ENCODE measurements at places on chromosomes 5 and 9.
A peak's percentile ranks its signal among the peaks of the same experiment; 100 is the strongest.

- H3K36me3 ChIP-seq = no peaks in the 10 kb centered on the region
- no peak overlapping the region for H3K4me3 ChIP-seq
- H3K27ac ChIP-seq = no peak overlapping the region
- ATAC-seq = no peak
- H3K27me3 ChIP-seq = no peaks in the 10 kb centered on the region
Observed at GRCh38 chr9:97415146-97415545, 3.2 kb downstream of the TDRD7 start.

- no peaks in the 10 kb centered on the region for H3K4me1 ChIP-seq
- H3K36me3 ChIP-seq = no peaks in the 10 kb centered on the region
- no peaks in the 10 kb centered on the region for H3K27me3 ChIP-seq
- no peak overlapping the region for H3K4me3 ChIP-seq
Observed at GRCh38 chr9:12065686-12066085, 627.5 kb upstream of the TYRP1 start.

GRCh38 chr5:96509316-96509715 lies 76.3 kb upstream of the PCSK1 start:
- H3K27ac ChIP-seq = no peak overlapping the region
- H3K4me1 ChIP-seq = no peaks in the 10 kb centered on the region
- H3K27me3 ChIP-seq = no peaks in the 10 kb centered on the region
- ATAC-seq = no peak

GRCh38 chr5:54753034-54753433 lies 232.4 kb downstream of the ESM1 start:
- no peak for ATAC-seq
- H3K4me3 ChIP-seq = no peak overlapping the region
- no peaks in the 10 kb centered on the region for H3K36me3 ChIP-seq
- H3K4me1 ChIP-seq = no peaks in the 10 kb centered on the region
- no peak overlapping the region for H3K27ac ChIP-seq

GRCh38 chr9:135850737-135851136 lies 56.6 kb downstream of the CAMSAP1 start:
- no peaks in the 10 kb centered on the region for H3K36me3 ChIP-seq
- no peak overlapping the region for H3K4me3 ChIP-seq
- no peaks in the 10 kb centered on the region for H3K27me3 ChIP-seq

- H3K27ac ChIP-seq = no peak overlapping the region
- no peak for ATAC-seq
- no peaks in the 10 kb centered on the region for H3K4me1 ChIP-seq
- H3K36me3 ChIP-seq = no peaks in the 10 kb centered on the region
- no peaks in the 10 kb centered on the region for H3K27me3 ChIP-seq
Observed at GRCh38 chr5:35867998-35868397, 11.3 kb downstream of the IL7R start.

DNA sequence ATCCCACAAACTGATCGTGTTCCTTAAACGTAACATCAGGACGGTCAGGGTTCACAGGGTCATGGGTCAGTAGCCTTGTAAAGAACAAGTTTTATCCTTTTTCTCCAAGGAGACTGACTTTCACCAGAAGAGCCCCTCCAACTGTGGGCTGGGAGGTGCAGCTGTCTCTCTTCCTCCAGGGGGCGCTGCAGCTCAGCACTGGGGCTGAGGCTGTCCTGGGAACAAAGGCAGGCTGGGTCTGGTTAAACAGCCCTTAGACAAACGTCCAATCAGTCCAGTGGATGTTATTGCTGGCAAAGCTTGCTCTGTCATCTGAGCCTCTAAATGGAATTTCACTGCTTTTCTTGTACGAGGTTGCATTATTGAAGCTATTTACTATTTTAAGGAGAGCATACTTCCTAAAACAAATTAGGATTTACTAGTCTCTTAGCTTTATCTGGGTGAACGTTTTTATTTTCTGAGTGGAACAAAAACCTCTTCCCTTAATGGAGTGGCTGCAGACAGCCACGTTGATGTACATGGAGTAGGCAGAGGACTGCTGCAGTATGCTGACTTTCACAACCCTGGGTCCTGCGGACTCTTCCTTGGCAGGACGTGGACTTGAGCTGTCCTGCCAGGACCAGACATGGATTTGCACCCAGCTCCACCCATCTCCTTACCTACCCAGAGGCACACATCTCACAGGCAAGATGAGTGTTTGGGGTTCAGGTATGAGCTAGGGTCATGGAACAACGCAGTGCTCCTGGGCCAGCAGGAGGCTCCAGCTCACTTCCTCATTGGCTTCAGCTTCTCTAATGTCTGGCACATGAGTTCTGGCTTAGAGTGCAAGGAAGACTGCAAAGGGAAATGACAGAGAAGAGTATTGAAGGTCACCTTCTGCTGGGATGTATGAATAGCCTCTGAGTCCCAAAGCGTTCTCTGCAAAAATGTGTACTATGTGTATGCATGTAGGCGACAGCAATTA lies 7.8 kb downstream of the EXOSC2 start:
- peak; percentile 93 for ATAC-seq
- H3K27ac ChIP-seq = peak overlapping the region; percentile 63
- no peaks in the 10 kb centered on the region for H3K27me3 ChIP-seq
- H3K36me3 ChIP-seq = peaks cover 95% of the 10 kb centered on the region
- H3K4me1 ChIP-seq = no peaks in the 10 kb centered on the region
- no peak overlapping the region for H3K4me3 ChIP-seq

DNA sequence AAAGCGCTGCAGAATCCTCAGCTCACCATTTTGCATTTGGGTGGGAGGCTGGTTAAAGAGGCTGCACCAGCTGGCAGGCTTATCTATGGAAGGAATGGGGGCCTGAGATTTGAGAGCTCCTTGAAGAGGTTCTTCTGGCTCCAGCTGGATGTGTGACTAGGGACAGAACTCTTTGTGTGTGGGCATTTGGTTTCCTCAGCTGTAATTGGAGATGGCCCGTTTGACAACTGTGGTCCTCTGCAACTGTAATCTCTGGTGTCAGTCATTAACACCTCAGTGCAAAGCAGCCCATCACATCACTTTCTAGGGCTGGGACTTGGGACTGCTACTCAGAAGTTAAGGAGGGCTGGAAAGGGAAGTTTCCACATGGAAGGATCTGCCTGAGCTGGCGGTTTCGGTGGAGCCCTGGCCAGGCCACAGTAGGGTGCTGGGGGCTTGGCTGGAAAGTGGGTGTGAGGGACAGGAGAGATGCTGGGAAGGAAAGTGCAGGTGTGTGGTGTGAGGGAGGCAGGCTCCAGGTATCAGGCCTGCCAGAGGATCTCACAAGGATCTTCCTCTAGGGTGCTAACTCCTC lies 193.8 kb downstream of the GADD45G start:
- no peaks in the 10 kb centered on the region for H3K4me1 ChIP-seq
- no peak for ATAC-seq
- H3K27me3 ChIP-seq = no peaks in the 10 kb centered on the region
- H3K36me3 ChIP-seq = no peaks in the 10 kb centered on the region

GRCh38 chr9:136082496-136083361 lies 12.4 kb downstream of the NACC2 start:
- H3K4me1 ChIP-seq = peaks cover 72% of the 10 kb centered on the region
- no peak overlapping the region for H3K4me3 ChIP-seq
- H3K27me3 ChIP-seq = no peaks in the 10 kb centered on the region
- H3K36me3 ChIP-seq = peaks cover 14% of the 10 kb centered on the region
- H3K27ac ChIP-seq = peak overlapping the region; percentile 81

DNA sequence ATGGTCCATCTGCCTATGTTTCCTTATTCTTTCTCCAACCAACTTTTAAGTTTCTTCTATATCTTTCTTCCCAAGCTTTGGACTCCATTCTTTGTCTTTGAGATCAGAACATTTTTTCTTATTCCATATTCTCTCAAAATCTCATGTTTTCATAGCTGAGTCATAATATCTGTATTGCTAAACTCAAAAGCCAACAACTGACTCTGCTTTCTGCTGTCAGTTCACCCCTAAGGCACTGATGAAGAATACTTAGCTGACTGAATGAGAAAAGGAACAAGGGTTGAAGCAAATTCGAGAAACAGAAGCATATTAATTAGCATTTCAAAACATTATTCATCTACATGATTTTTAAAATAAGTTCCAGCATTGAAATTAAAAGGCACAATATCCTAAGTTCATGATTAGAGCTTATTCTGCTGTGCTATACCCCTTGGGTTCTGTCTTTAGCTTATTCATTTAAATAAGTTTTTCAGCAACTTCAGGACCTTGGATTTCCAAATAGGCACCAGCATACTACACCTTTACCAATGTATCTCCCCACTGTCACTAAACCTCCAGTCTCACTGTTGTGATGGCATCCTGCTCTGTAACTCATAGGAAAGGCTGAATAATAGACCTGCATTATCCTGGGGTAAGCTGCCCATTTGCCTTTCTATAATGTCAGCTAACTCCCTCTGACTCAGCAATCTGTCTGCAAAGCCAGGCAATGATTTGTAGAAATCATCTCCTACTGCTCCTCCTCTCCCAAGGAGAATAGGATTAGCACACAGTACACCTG lies 49.9 kb upstream of the C5orf46 start:
- no peak overlapping the region for H3K27ac ChIP-seq
- no peaks in the 10 kb centered on the region for H3K4me1 ChIP-seq
- ATAC-seq = no peak

- no peaks in the 10 kb centered on the region for H3K4me1 ChIP-seq
- ATAC-seq = no peak
- H3K4me3 ChIP-seq = no peak overlapping the region
- no peaks in the 10 kb centered on the region for H3K36me3 ChIP-seq
- no peak overlapping the region for H3K27ac ChIP-seq
Observed at GRCh38 chr9:82466616-82467260, 478.2 kb downstream of the SPATA31D1 start.

GRCh38 chr9:129386812-129387177 lies 208.7 kb upstream of the IER5L start:
- no peaks in the 10 kb centered on the region for H3K36me3 ChIP-seq
- H3K4me1 ChIP-seq = peaks cover 13% of the 10 kb centered on the region
- H3K27ac ChIP-seq = no peak overlapping the region

DNA sequence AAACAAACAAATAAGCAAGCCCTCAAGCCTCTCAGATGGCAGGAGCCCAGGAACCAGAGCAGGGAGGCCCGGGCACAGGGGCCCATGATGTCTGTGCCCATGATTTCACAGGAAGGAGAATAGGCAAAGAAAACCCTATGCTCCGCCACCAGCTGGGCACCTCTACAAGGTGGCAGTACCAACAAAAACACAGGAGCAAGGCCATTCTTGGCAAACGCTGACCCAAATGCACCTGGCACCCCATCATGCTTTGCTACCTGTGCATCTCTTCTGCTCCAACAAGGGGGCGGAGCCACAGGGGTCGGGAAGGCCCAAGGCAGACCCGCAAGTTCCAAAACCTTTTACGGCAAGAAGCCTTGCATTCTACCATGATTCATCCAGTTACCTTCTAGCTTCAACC lies 3.1 kb downstream of the BRD3 start:
- peaks cover 3% of the 10 kb centered on the region for H3K27me3 ChIP-seq
- H3K36me3 ChIP-seq = no peaks in the 10 kb centered on the region
- no peak overlapping the region for H3K27ac ChIP-seq
- no peak for ATAC-seq
- H3K4me3 ChIP-seq = no peak overlapping the region

DNA sequence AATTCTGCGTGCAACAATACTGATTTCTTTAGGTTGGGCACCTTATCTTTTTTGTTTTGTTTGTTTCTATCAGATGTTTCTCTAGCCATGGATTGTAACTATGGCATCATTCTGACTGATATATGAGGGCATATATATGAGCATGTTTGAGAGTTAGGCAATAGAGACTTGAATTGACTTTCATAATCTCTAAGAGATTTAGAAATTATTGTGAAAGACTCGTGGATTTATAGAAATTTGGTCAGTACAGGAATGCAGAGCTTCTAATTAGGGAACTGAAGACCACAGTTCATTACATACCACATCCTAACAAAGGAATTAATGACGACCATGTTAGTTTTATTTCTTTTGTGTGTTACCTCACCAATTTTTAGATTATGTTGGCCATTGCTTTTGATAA lies 546.0 kb upstream of the GRAMD2B start:
- ATAC-seq = no peak
- H3K4me3 ChIP-seq = no peak overlapping the region
- no peak overlapping the region for H3K27ac ChIP-seq

- H3K27ac ChIP-seq = no peak overlapping the region
- H3K4me1 ChIP-seq = no peaks in the 10 kb centered on the region
- no peak for ATAC-seq
- H3K4me3 ChIP-seq = no peak overlapping the region
- H3K36me3 ChIP-seq = no peaks in the 10 kb centered on the region
Observed at GRCh38 chr9:17462869-17463464, 115.9 kb upstream of the SH3GL2 start.

GRCh38 chr5:96067894-96068614 lies 106.4 kb upstream of the ELL2 start:
- H3K4me1 ChIP-seq = peaks cover 28% of the 10 kb centered on the region
- no peaks in the 10 kb centered on the region for H3K27me3 ChIP-seq
- ATAC-seq = no peak
- H3K27ac ChIP-seq = no peak overlapping the region
- no peaks in the 10 kb centered on the region for H3K36me3 ChIP-seq

DNA sequence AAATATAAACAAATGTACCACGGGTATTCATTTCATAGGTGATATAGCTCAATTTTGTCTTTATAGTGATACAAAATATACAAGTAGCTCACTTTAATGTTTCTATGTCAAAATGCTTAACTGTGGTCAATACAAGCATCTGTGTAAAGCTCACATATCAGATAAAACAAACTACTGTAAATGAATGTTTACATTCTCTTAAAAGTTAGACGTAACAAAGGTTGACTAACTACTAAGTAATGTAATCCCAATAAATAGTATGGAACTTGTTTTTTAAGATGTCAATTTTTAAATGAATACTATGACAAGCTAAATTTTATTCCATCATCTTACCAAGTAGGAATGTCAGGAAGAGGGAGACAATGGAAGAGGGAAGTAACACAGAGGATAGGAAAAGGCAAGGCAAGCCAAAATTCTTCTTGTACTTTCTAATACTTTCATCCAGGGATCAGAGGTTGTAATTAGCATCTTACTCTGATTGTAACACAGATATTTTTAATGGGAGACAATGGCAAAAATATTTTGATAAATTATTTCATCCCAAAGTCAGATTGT lies 105.5 kb downstream of the STRBP start:
- no peaks in the 10 kb centered on the region for H3K4me1 ChIP-seq
- H3K36me3 ChIP-seq = no peaks in the 10 kb centered on the region
- no peak overlapping the region for H3K4me3 ChIP-seq
- no peaks in the 10 kb centered on the region for H3K27me3 ChIP-seq
- no peak overlapping the region for H3K27ac ChIP-seq
- ATAC-seq = no peak

DNA sequence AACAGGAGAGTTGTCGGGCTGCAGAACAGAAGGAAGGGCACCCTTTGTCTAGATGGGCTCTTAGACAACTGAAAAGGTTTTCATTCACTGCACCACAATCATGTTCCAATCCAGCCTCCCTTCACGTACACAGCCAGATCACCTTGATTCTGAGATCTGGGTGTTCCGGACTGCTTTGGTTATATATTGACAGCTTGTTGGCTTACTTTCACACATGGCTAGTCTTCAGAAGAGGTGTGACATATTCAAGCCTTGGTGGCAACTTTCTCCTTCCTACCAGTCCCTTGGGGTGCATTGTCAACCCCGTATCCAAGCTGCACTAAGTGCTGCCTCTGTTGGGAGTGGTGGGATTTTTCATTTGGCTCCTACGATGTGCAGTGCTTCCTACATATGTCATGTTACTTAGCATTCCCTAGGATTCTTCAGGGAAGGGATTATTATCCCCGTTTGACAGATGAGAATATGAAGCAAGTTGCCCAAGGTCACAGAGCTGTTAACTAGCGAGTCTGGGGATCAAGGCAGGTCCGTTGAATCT lies 100.6 kb downstream of the LIFR start:
- ATAC-seq = no peak
- H3K36me3 ChIP-seq = no peaks in the 10 kb centered on the region
- no peak overlapping the region for H3K4me3 ChIP-seq
- H3K4me1 ChIP-seq = no peaks in the 10 kb centered on the region

All from gastroesophageal sphincter (tissue), 4 donors.